Stimulated activated CD4-positive, alpha-beta T cell treated with anti-CD3 and anti-CD28 coated beads, Interleukin-1b, Interleukin-23, amount 100 ng/mL, for 24 hours (primary cell): ENCODE measurements at places on chromosomes 2 and 18.

- no peak for DNase-seq
Observed at GRCh38 chr2:134758633-134759032, 39.8 kb upstream of the TMEM163 start.

- DNase-seq: no peak
Observed at GRCh38 chr18:48991676-48992075, 40.9 kb upstream of the SMAD7 start.

DNA sequence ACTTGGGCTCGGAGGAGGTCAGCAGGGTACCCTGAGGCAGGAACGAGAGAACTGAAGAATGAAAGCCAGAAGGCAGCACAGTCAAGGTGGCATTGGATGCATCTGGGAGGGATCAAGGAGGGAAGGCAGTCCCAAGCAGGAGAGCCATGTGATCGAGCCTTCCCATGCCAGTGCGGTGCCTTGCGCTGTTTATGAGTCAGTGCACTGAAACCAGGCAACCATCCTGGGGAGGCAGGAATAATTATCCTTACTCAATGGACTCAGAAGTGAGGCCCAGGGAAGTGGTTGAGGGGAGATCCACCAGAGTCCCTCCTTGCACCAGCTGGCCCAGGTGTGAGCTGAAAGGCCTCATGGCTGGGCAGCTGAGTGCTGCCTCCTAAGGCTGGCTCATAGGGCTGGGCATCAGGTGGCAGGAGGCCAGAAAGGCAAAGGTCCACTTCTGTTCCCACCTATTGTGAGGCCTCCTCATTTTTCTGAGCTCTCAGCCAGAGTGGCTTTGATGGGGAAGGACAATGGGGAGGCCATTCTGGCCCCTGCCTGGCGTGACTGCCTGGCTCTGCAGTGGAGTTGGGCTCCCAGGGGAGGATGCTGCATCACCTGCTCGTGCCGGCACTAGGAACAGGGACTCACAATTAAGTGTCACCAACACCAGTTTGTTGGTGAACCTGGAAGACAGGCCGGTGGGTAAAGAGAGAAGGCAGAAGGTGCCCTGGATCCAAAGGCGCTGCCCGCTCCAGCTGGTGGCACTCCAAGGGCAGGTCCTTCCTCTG lies 82.3 kb downstream of the TFCP2L1 start:
- no peak for DNase-seq

- DNase-seq: no peak
Observed at GRCh38 chr18:11586896-11587295, 22.5 kb upstream of the SLC35G4 start.

- DNase-seq: no peak
Observed at GRCh38 chr2:175478096-175478768, 296.7 kb upstream of the ATP5MC3 start.

- no peak for DNase-seq
Observed at GRCh38 chr2:135667045-135667444, 74.6 kb upstream of the UBXN4 start.

- DNase-seq: no peak
Observed at GRCh38 chr2:154963511-154963910, 265.0 kb downstream of the KCNJ3 start.

DNA sequence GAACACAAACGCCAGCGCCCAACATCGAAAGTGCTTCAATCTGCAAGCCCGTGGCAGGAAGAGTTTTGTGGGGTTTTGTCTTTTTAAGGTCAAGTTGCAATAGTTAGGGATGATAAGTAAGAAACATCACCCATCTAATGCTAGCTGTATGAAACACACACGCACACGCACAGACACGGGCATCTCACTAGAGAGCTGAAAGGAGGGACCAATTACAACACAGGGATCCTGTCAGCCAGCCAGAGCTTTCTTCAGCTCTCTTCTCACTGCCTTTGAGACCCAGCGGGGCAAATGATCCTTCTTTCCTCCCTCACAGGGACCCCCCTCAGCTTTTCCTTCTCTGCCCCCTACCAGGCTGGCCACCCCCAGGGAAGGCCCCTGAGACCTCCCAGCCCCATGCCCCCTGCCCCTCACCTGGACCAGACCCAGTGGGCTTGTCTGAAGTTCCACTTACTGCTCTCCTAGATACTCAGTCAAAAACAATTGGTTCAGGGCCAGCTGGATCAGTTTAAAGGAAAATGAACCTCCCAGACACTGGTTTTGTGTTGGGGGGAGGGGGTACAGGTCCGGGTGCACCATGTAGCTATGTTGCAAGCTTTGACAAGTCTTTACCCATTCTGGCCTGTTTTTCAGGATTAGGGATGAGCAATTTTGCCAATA lies 17.9 kb downstream of the CYP26B1 start:
- DNase-seq: no peak

GRCh38 chr2:40101131-40101575 lies 322.1 kb upstream of the THUMPD2 start:
- DNase-seq: no peak

DNA sequence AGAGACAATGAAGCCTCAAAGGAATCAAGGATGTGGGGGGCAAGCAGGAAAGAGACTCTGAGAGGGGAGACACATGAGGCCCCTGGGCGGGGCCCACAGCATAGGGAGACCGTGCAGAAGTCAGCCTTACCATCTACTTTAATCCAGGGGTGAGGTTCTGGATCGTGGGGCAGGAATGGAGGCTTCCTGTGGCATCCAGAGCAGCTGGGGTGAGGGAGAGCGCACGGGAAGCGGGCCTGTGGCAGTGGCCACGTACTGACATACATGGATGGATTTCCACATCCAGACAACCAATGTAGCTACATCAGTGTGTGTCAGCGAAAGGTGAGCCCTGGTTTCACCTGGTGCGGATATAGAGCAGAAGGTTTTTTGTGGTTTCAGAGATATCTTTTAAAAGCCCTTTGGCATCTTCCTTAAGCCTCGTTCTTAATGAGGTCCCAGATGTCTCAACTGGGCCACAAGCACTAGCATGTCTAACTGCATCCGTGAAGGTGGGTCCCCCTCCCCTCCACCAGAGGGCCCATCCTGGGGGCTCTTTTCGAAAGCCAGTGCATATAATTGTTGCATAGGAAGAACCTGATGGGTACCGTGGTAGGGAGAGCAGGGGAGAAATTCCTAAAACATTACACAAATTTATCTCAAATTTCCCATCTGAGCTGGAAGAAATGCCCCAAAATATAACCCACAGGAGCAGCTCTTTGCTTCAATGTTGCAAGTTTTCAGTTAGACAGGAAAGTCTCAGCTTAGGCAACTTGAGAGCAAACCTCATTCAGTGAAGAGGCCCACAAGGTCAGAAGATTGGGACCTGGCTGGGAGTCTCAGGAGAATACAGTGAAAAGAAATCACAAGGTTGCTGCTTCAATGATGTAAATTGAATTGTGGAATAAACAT lies 90.9 kb downstream of the SP3 start:
- DNase-seq: no peak

- DNase-seq: no peak
Observed at GRCh38 chr2:153432381-153432780, 46.2 kb downstream of the RPRM start.

GRCh38 chr2:39007875-39008504 lies 112.9 kb downstream of the SOS1 start:
- no peak for DNase-seq

- DNase-seq: no peak
Observed at GRCh38 chr2:160533482-160533881, 39.9 kb upstream of the RBMS1 start.

DNA sequence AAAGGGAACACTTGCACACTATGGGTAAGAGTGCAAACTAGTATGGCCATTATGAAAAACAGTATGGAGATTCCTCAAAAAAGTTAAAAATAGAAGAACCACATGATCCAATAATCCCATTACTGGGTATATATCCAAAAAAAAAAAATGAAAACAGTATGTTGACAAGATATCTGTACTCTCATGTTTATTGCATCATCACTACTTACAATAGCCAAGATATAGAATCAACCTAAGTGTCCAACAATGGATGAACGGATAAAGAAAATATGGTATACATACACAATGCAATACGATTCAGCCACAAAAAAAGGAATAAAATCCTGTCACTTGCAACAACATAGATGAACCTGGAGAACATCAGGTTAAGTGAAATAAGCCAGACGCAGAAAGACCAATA lies 73.3 kb downstream of the LOXHD1 start:
- no peak for DNase-seq

- DNase-seq: no peak
Observed at GRCh38 chr2:138157372-138157771, 193.1 kb downstream of the HNMT start.

DNA sequence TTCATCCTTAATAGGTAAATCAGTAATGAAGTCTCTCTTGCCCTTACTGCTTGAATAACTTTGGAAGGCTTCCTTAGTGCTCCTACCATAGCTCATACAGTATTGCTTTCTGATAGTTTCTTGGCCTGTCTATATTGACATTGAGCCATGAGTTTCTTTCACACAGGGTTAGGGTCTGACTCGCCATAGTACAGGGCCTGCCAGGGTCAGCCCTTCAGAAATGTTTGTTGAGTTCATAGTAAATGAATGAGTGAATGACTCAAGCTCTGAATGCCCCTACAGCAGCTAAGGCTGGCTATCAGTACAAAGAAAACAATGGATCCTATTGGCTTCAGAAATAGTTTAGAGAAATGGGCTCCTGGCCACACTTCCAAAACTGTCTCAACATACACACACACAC lies 65.0 kb upstream of the LRATD1 start:
- no peak for DNase-seq

DNA sequence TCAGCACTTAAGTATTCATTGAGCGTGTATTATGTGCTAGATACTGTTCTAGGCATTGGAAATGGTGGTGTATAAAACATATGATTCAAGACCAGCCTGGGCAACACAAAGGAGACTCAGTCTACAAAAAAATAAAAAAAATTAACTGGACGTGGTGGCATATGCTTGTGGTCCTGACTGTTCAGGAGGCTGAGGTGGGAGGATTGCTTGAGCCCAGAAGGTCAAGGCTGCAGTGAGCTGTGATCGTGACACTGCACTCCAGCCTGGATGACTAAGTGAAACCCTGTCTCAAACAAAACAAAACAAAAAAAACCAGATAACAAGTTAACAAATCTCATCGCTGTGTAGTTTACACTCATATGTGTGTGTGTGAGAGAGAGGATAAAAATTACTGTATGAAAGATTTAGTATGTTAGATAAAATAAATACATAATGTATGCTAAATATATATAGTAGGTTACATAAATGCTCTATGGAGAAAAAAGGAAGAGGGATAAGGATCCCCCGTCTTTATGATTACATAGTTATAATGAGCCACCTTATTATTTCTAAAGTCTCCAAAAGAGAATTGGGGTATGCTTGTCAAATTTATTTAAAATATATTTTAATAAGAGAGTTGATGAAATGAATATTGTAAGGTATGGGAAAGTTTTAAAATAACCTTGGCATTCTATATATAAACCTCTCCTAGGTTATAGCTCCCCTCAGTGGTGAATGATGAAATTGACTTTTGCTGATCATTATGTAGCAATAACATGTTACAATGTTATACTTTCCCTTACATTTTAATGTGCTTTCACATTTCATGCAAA lies 69.2 kb downstream of the EHBP1 start:
- DNase-seq: no peak

GRCh38 chr2:5020116-5020875 lies 671.9 kb upstream of the SOX11 start:
- DNase-seq: no peak

- DNase-seq: no peak
Observed at GRCh38 chr18:56851774-56852173, 200.6 kb downstream of the WDR7 start.

DNA sequence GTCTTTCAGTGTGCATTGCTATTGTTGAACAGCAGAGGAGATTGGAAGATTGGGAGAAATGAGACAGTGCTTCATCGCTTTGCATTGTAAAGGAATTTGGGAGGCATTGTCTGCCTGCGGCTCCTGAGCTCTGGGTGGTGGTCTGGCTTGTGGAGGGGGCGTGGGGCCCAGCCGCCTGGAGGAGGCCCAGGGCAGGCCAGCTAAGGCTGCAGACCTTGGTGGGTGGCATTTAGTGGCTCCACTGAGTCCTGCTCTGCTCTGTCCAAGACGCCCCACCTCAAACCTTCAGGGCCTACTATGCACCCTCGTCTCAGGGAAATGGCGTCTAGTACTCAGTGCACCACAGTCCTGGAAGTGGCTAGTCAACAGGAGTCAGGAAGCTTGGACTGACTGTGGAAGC lies 5.7 kb upstream of the HS1BP3 start:
- no peak for DNase-seq

DNA sequence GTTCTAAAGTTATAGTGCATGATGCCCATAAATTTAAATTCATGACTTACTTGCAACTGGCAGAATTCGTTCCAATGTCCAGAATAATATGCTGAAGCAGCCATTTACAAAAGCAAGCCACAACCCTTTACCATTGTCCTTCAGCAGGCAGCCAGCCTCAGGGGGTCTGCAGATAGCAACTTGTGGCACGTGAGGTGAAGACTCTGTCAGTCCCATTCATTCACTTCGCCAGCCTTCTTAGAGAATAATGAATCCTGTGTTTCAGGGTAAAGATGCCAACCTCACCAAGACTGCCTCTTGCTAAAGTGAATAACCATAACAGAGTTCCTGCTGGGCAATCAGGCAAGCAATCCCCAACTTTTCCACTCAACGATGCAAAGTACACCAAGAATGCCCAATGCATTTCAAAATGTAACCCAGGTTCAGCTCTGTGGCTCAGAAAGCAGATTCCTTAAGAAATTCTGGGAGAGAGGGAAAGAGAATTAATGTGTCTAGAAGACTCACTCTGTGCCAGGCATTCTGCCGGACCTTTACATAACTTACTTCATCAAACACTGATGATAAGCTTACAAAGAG lies 315.4 kb downstream of the NCKAP5 start:
- no peak for DNase-seq

DNA sequence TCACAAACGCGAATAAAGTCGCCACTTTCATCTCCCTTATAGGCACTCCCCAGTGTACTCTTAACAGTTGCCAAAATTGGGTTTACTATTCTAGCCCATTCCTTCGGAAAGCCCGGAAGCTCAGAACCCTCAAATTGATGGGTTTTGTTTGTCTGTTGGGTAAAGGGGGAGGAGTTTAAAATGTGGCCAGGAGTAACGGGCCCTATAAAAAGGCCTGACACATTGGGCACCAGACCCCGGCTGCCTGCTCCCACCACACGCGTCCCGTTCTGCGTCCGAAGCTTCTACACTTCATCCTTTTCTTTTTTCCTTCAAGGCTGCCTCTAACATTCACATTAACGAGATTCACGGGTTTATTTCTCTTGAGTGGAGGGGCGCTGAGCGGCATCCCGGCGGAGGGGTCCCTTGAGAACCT lies 837 bp downstream of the NHEJ1 start:
- DNase-seq: no peak

- no peak for DNase-seq
Observed at GRCh38 chr2:39260087-39260486, 16.3 kb upstream of the CDKL4 start.
